ENCODE measurements at places on chromosomes 2 and 18.
A peak's percentile ranks its signal among the peaks of the same experiment; 100 is the strongest.

GRCh38 chr2:122098306-122098705, 342.9 kb downstream of the TSN start:
- DNase-seq, result peak; percentile 11

GRCh38 chr2:10441948-10442347, 6.2 kb downstream of the ODC1 start:
- DNase-seq, result peak; percentile 44

DNA sequence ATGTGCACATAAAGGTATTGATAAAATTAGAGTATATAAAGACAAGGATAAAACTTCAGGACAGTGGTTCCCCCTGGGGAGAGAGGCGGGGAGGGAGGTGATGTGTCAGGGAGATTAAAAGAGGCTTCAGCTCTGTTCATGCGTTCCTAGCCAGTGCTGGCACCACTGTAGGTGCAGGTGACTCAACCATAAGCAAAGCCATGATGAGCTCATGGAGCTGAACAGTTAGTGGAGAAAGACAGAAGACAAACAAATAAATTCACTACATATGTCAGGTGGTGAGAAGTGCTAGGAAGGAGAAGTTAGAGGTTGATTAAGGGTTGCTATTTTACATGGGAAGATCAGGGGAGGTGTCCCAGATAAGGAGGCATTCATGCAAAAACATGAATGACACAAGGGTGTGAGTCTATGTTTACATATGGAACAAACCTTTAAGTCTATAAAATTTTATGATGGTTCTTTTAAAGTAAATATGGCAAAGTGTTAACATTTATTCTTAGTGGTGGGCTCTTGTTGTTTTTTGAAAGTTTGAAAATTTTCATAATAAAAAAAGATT, 136.0 kb downstream of the ANKRD44 start:
- DNase-seq, result peak; percentile 44

DNA sequence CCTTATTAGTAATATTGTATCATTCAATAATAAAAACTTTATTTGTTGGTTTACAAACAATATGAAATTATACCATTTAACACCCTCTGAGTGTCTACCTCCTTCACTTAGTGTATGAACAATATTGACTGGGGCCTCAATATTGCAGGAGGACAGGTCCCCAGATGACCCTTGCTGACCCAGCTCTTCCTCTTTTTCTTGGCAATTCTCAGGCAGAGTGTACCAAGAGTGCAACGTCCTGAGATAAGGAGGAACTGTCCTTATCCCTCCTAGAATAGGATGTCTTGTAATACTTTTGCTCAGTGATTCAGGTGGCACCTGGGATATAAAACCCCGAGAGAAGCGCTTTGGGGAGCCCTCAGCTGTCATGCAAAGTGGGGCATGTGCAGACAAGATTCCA, 76.8 kb downstream of the PLA2R1 start:
- no peak for DNase-seq

DNA sequence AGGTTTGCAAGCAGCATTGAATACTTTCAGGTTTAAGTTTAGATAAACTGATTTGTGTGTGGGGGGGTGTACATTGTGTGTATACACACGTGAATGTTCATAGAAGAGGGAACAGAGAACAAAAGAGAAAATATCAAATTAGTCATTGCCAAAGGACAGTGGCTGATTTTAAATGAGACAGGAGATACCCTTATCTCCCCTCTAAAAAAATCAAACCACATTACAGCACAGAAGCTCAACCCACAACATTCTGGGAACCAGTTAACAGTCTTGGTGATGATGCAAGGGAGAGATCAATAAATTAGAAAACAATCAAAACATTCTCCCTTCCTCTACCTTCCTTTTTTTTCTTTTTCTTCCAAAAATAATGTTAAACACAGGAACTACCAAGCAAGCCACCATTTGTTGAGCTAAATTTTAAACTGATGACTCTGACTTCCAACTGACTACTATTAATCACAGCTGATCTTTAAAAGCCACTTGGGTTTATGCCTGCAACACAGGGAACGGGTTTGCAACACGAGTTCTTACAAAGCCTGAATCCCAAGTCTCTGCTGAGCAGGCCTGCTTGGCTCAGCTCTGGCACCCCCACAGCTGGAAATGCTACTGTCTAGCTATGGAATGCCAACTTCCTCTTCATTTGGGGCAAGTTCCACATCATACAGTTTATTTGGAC, 119.2 kb upstream of the ACVR1C start:
- DNase-seq, result peak; percentile 96

DNA sequence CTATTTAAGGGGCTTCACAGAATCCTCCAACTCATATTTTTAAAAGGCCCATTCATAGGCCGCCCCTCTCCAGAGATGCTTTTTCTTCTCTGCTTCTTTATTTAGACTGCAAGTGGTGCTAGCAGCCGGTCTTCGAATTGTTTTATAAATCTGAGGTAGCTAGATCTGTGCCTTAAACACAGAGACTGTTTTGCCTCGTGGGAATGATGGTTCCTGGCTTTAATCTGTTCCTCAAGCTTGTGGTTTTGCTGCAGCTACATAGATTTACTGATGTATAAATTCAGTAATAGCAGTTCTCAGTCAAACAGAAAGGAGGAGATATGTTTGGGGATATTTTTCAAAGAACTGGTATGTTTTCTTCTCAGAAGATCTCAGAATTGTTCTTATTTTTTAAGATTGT, 45.3 kb downstream of the TNFRSF11A start:
- peak; percentile 28 for DNase-seq

DNA sequence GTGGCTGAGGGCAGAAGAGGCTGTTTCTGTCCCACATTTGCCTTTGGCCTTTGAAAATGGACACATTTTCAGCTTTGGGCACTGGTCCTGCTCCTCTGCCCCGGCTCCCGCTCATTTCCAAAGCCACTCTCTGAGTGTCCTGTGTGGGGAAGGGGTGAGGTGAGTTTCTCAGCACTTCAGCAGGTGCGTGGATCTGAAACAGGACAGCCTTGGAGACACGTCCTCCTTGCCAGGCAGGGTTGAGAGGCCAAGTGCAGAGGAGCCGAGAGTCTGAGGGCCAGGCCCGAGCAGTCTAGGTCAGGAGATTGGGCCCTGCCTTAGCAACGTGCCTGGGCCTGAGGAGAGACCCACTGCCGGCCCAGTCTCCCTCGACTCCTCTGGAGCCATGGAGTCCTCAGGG, 21.9 kb upstream of the ALPI start:
- DNase-seq, result no peak

Measured in fibroblast of upper back skin (primary cell).